GM12891 (cell line): ENCODE measurements at places on chromosomes 12 and 14.
A peak's percentile ranks its signal among the peaks of the same experiment; 100 is the strongest.

- DNase-seq = peak; percentile 81
Measured at GRCh38 chr14:105474483-105475268, at the start of gene CRIP2. Gene CRIP2 (plus strand): TSS chr14:105474821. CDS start chr14:105474863, 42 bp downstream.

GRCh38 chr14:93075891-93076290, 39.8 kb downstream of the ITPK1 start:
- no peak for DNase-seq

GRCh38 chr14:76304536-76305267, 71.2 kb upstream of the ESRRB start:
- no peak for DNase-seq

DNA sequence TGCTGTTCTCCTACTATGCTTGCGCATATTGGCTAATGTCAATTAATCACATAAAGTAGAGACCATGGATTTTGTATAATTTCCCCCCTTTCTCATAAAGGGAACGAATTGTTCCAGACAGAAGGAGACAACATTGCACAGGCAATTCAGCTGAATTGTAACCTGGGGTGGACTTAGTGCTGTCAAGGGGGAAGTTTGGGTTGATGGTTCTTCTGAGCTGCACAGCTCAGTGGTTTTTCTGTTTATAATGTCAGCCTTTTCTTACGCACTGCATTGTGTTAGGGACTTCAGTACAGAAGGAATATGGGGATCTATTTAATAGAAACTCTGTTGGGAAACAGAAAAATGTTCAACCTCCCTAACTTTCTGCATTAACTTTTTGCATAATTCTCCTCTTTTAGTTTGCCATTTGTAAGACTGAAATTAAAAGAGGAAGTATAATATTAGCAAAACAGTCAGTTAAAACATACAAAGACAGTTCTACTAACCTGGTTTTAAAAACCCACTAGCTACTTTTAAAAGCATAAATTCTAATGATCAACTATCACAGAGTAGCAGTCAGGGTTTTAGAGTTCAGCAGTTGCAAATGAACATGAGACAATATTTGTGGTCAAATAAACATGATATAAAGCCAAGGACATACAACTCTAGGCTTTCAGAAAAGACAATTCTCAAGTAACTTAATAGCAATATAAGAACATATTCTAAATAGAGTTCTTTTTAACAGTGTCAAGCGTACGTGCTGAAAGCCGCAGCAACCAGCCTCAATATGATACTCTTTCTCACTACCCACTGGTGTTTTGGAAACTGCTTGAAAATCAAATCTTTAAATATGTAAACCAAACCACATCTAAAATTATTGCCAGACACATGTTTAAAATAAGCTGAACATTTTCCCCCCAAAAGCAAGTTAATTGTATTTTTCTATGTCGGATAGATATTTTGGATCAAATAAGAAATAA, 393.0 kb downstream of the FSCB start:
- no peak for DNase-seq

DNA sequence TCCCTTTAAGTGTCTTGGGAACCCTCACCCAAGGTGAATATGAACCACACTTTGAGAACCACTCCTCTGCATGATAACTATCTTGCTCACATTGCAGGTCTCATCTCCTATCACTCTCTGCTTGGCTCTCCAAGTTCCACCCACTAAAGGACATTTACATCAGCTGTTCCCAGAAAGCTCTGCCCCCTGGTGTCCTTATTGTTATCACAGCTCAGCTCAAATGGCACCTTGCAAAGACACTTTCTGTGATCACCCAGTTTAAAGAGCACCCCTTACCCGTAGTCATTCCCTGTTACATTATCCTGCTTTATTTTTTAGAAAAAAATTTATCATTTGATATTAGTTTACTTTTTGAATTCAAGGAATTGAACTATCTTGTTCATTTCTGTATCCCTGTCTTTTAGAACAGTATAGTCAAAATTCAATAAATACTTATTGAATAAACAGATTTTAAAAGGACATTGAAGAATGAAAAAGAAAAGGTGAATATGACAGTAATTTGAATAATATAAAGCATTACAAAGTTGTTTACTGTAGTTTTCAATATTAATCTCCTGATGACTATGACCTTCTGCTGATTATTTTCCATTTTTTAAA, 20.5 kb upstream of the GUCY2C start:
- peak; percentile 14 for DNase-seq

DNA sequence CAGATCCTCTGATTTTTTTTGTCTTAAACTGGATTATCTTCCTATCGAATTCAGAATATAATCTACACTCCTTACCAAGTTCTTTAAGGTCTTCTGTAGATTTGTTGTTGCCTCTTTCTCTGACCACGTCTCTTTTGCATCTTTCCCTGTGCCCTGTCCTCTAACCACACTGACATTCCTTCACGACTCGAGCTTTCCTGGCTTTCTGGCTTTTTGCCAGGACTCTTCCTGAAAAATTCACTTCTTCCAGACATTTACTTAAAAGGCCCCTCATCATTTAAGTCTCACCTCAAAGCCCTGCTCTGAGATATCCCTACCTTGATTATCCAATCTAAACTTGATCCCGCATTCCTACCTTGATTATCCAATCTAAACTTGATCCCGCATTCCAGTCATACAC, 422.3 kb upstream of the DCN start:
- DNase-seq = no peak

- DNase-seq = no peak
Measured at GRCh38 chr12:104610513-104611235, 153.9 kb downstream of the CHST11 start.
